Anterior cingulate cortex (tissue), 58 donors: ENCODE measurements at places on chromosomes 7 and 10.

- DNase-seq = no peak
These were observed 14.0 kb downstream of the KMT2E start for GRCh38 chr7:105028004-105028403.

- DNase-seq = no peak
These were observed 180.5 kb upstream of the ASAH2 start for GRCh38 chr10:50431791-50432190.

GRCh38 chr7:106599343-106599698 lies 61.6 kb downstream of the CCDC71L start:
- no peak for DNase-seq

GRCh38 chr10:14549496-14549895 lies 218.8 kb upstream of the FRMD4A start:
- DNase-seq = no peak

GRCh38 chr7:68235937-68236336 lies 1239.3 kb downstream of the TYW1 start:
- no peak for DNase-seq

DNA sequence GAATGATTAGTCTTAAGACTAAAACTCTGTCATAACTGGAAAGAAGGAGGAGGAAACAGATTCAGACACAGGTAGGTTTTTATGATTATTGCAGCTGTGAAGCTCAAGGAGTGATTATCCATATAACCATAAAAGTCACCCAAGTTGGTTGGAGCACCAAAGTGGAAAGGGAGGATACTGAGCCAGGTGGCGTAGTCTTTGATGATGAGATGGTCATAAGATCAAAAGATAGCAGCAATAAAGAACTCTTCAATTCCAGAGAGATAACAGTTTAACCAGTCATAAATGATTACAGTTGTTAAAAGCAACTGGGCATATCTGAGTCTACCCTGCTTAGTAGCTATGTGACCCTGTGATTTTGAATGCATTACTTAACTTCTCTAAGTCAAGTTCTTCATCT lies 8.4 kb downstream of the ABCB1 start:
- DNase-seq = no peak

DNA sequence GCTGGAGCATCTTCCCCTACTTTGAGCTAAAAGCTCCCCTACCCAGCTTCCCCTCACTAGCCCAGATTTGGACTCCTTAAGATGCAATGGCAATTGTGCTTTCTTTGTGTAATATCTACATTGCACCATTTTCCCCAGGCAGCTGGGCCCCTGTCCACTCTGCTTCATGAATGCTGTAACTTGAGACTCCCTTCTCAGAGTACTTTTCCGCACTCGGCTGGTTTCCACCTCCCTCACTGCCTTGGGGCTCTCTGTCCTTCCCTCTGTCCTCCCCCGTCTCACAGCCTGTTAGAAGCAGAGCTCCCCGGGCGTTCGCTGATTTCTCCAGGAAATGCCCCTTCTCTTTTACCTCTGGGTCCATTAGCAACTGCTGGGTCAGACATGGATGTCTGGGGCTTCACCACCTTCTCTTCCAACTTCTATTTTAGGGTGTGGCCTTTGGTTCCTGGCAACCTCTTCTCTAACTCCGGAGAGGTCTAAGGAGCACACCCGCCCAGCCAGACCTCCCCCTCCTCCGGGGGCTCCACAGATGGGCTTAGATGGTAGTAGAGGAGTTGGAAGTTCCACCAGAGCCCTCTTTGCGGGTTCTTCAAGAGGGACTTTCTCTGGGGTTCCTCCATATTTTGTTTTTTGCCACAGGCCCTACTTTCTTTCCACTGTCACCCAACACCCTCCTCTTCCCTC lies 2.9 kb upstream of the TMEM72 start:
- no peak for DNase-seq

- no peak for DNase-seq
These were observed 13.0 kb upstream of the TRPV6 start for GRCh38 chr7:142898377-142899170.

- no peak for DNase-seq
These were observed 2.1 kb downstream of the CAMK2G start for GRCh38 chr10:73872190-73872710.

DNA sequence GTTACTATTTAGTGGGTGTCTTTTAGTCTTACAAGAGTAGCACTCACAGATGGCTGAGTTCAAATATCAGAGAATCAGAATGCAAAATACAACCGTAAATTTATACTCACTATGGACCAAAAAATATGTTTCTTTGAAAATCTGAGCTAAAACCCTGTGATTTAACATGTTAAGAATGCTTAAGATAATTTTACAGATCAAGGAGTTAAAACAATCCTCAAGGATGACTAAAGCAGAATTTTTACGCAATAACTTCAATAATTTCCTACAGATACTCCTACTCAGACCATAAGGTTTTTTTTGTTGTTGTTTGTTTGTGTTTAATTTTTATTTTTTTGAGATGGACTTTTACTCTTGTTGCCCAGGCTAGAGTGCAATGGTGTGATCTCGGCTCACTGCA lies 47.9 kb upstream of the CCDC6 start:
- no peak for DNase-seq

DNA sequence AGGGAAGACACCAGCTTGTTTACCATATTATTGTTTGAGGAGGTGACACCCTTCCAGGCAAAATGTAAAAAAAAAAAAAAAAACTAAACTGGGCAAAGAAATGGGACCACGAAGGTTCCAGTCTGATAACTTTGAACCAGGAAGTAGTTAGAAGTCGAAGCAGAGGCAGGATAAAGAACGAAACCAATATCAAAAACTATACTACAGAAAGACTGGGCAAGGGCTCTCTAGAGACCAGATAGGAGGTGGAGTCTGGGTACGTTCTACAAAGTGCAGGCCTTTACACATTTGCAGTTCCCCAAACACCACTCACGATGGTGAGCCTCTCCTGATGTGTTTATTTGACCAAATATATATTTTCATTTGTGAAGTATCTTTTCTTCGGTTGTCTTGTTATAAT lies 125.7 kb upstream of the CDK1 start:
- DNase-seq = no peak

DNA sequence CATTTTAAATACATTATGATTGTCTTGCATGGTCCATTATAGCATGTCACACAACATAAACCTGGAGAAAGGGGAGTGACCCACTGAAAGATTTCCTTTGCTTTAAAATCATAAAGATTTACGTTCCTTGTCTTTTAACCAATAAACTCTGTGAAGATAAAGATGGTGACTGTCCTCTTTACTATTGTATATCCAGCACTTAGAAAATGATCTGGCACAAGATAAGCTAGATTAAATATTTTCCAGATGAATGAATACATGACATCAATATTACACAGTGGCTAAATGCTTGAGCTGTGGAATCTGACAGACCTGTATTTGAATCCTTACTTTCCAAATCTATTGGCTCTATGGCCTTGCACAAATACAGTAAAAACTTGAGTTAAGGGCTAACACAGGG lies 938.4 kb downstream of the SORCS1 start:
- DNase-seq = no peak

GRCh38 chr7:133024596-133024995 lies 57.3 kb downstream of the CHCHD3 start:
- no peak for DNase-seq

GRCh38 chr7:47724335-47724982 lies 142.5 kb upstream of the TNS3 start:
- no peak for DNase-seq

GRCh38 chr10:43689618-43689954 lies 40.9 kb upstream of the ZNF32 start:
- no peak for DNase-seq

DNA sequence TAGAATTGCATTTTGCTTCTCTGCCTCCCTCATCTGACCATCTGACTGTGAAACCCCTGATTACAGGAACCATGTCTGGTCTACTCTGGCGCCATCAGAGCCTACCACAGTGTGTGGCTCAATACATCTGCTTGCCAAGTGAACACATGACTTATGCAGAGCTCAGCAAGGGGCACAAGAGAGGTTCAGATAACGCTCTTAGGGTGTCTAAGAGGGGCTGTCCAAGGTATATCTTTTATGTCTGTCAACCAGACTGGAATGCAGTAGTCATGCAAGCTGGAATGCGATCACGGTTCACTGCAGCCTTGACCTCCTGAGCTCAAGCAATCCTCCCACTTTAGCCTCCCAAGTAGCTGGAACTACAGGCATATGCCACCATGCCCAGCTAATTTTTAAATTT lies 10.3 kb upstream of the RRP12 start:
- DNase-seq = no peak

- no peak for DNase-seq
These were observed 228.4 kb downstream of the ARHGAP12 start for GRCh38 chr10:31700181-31700611.

DNA sequence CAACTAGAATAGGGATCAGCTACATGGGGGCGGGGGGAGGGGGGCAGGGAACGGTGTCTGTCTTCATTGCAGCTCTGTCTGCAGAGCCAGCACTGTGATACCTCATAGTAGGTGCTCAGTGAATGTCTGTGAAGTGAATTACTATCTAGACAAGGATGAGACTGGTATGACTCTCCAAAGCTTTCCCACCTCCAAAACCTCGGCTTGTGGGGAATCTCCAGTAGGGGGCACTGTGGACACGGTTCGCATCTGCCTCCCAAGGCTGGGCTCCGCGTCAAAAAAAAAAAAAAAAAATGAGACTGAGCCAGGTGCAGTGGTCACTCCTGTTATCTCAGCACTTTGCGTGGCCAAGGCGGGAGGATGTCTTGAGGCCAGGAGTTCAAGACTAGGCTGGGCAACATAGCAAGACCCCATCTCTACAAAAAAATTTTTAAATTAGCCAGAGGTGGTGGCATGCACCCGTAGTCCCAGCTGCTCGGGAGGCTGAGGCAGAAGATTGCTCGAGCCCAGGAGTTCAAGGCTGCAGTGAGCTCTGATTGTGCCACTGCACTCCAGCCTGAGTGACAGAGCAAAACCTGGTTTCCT lies 9.6 kb downstream of the TRIM56 start:
- DNase-seq = no peak

DNA sequence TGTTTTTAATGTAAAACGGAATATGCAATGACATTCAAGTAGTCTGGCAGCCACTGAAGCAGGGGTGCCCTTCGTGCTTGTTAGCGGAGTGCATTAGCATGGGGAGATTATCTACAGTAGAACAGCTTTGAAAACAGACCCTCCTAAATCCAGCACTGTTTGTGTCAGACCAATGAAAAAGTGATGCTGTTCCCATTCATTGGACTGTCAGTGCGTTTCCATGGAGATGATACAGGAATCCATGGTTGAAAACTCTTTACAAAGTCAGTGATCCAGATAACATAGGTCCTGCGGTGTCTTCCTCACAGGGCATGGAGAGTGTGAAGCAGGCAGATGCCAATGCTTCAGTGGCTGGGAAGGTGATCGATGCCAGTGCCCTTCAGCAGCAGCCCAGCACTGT lies 73.6 kb downstream of the ITGB8 start:
- DNase-seq = no peak

GRCh38 chr10:89242840-89243568 lies 8.6 kb downstream of the LIPA start:
- no peak for DNase-seq

DNA sequence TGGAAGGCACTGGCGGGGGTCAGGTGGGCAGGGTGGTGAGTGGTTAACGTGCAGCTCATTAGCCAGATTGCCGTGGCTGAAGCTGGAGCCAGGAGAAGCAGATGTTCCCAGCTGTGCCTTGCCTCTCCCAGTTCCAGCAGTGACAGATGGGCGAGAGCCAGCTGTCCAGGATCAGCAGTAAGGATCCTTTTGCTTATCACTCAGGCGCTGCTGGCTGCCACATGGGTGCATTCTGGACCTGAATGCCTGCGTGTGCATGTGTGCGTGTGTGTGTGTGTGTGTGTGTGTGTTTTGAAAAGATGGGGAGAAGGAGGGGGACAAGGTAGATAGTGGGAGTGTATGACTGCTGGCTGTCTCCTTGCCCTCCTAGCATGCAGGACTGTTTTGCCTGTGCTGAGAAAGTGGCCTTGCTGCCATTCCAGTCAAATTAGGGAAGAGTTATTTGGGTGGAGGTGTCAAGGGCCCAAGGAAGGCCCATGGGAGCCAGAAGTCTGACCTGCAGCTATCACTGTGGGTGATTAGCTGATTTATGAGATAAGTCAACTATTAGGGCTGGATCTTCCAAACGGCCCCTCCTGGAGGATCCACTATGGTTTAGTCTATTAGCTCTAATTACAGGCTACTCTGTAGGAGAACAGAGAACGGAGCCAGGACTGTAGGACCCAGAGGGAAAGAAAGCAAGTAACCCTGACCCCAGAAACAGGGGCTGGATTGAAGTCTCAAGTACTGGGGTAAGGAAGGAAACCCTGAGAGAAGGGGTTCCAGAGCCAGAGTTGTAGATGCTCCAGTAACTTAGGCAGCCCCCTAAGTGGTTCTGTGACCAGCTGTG lies 3.3 kb downstream of the EPHA1 start:
- DNase-seq = no peak

DNA sequence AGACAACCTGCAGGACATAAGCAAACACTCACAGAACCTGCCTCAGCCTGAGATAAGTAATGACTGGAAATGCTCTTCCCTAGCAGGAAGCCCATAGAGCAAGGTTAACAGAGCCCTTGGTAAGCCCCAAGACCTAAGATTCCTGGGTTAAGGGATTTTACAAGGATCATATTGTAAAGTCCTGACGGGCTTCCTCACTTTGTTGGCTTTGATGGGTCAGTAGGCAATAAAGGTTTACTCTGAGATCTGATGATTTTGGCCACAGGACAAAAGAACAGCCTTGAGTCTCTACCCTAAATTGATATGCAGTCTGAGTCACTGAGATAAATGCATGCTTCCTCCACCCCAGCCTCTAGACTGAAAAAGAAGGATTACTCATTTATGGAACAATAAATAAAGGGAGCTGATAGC lies 270.8 kb downstream of the HTR7 start:
- DNase-seq = no peak

DNA sequence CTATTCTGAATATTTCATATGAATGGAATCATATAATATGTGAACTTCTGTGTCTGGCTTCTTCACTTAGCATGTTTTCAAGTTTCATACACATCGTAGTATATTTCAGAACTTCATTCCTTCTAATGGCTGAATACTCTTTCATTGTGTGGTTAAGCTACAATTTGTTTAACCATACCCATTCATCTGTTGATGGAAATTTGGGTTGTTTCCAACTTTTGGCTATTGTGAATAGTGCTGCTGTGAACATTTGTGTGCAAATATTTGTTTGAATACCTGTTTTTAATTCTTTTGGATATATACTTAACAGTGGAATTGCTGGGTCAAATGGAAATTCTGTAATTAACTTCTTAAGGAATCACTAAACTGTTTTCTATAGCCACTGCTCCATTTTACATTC lies 86.0 kb upstream of the MDFIC start:
- no peak for DNase-seq

DNA sequence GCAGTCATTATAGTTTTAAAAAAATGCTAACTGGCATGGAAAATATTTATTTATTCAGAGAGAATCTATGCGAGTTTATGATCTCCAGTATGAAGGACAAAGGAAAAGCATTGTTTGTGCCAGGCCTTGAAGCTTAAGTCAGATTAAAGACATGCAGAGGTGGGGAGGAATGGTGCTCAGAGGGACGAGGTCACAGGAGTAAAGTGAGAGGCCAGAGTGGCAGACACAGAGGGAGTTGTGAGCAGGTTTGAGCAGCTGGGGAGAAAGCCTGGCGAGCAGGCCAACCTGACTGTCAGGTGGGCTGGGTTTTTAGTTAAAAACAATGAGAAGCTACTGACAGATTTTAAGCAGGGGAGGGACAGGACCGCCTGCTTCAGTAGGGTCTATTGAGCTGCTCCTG lies 6.8 kb upstream of the CCNY start:
- DNase-seq = no peak

GRCh38 chr7:6026011-6026819 lies 5.0 kb upstream of the ANKRD61 start:
- DNase-seq = no peak

- DNase-seq = peak; percentile 5
These were observed 10.4 kb downstream of the HTR7 start for GRCh38 chr10:90847436-90847835.

GRCh38 chr10:97210543-97210960 lies 24.8 kb upstream of the SLIT1 start:
- DNase-seq = peak; percentile 39
